ENCODE measurements at places on chromosomes 12 and 14. TPM values are rescaled to one million over a fixed set of nuclear protein-coding genes. Genes with fewer than 3 reads are reported as not detected.

GRCh38 chr14:99574099-99574880, 29.7 kb downstream of the CCDC85C start:
- no peak for DNase-seq
- no peak overlapping the region for H3K4me3 ChIP-seq
- H3K36me3 ChIP-seq = no peaks in the 10 kb centered on the region
- H3K4me1 ChIP-seq = no peaks in the 10 kb centered on the region
- H3K27ac ChIP-seq = no peak overlapping the region

- no peak overlapping the region for H3K4me3 ChIP-seq
- H3K4me1 ChIP-seq = no peaks in the 10 kb centered on the region
- H3K27me3 ChIP-seq = no peaks in the 10 kb centered on the region
- H3K36me3 ChIP-seq = no peaks in the 10 kb centered on the region
- no peak overlapping the region for H3K27ac ChIP-seq
Measured at GRCh38 chr12:121107681-121108080, 25.0 kb upstream of the P2RX7 start.

- H3K27ac ChIP-seq = no peak overlapping the region
- no peaks in the 10 kb centered on the region for H3K36me3 ChIP-seq
- no peak overlapping the region for H3K4me3 ChIP-seq
- peaks cover 4% of the 10 kb centered on the region for H3K4me1 ChIP-seq
Measured at GRCh38 chr12:59629890-59630289, 34.1 kb downstream of the SLC16A7 start.

DNA sequence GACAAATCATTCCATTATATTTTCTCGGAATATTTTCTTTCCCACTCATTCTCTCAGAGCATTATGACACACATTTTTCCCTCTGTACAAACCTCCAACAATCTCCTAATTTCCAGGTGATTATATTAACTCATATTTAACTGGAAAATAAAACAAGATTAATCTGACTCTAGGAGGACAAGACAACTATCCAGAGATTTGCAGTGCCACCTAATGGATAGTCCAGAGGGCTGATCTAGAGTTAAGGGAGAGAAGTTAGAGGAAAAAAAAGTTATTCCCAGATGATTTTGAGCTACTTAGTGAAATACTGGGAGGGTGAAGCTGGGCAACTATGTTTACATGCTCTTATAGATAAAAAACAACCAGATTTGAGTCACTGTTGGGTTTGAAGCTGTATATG, 161.7 kb downstream of the ALX1 start:
- H3K27me3 ChIP-seq = no peaks in the 10 kb centered on the region
- no peaks in the 10 kb centered on the region for H3K36me3 ChIP-seq
- no peak for DNase-seq
- H3K4me3 ChIP-seq = no peak overlapping the region

GRCh38 chr12:78271546-78271945, 440.9 kb downstream of the NAV3 start:
- H3K4me3 ChIP-seq = no peak overlapping the region
- H3K27ac ChIP-seq = no peak overlapping the region
- H3K27me3 ChIP-seq = no peaks in the 10 kb centered on the region
- H3K36me3 ChIP-seq = no peaks in the 10 kb centered on the region
- DNase-seq = no peak
- H3K4me1 ChIP-seq = no peaks in the 10 kb centered on the region

GRCh38 chr12:49568442-49569162, 660 bp upstream of the MCRS1 start:
- peak overlapping the region; percentile 96 for H3K4me3 ChIP-seq
- DNase-seq = no peak
- no peaks in the 10 kb centered on the region for H3K27me3 ChIP-seq
- H3K4me1 ChIP-seq = peaks cover 42% of the 10 kb centered on the region
- H3K36me3 ChIP-seq = peaks cover 10% of the 10 kb centered on the region

- no peaks in the 10 kb centered on the region for H3K27me3 ChIP-seq
- H3K36me3 ChIP-seq = no peaks in the 10 kb centered on the region
- DNase-seq = no peak
- no peak overlapping the region for H3K4me3 ChIP-seq
- H3K4me1 ChIP-seq = no peaks in the 10 kb centered on the region
Measured at GRCh38 chr14:39974036-39974435, 541.8 kb upstream of the FBXO33 start.

GRCh38 chr12:31210541-31210940, 115.4 kb downstream of the SINHCAF start:
- no peak overlapping the region for H3K4me3 ChIP-seq
- H3K36me3 ChIP-seq = no peaks in the 10 kb centered on the region
- no peaks in the 10 kb centered on the region for H3K4me1 ChIP-seq
- no peak overlapping the region for H3K27ac ChIP-seq
- H3K27me3 ChIP-seq = no peaks in the 10 kb centered on the region
- no peak for DNase-seq

DNA sequence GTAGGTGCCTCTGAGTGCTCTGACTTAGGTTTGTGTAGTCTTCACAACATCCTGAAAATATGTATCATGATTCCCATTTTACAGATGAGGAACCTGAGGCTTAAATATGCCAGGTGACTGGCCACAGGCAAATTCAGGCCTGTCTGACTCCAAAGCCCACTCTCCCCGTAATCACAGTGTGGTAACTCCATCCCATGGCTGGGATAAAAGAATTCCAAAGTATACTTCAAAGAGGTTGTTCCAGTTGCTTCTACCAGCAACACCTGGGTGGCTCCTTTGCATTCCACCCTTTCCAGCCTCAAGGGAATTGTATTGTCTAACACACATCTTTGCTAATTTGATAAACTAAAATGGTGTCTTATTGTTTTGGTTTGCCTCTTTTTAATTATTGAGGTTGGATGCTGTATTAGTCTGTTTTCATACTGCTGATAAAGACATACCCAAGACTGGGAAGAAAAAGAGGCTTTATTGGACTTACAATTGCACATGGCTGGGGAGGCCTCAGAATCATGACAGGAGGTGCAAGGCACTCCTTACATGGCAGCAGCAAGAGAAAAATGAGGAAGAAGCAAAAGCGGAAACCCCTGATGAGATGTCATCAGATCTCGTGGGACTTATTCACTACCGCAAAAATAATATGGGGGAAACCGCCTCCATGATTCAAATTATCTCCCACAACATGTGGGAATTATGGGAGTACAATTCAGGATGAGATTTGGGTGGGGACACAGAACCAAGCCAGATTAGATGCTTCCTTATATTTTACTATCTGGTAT, 9.9 kb upstream of the CHST11 start:
- H3K27me3 ChIP-seq = no peaks in the 10 kb centered on the region
- no peak overlapping the region for H3K4me3 ChIP-seq
- H3K36me3 ChIP-seq = no peaks in the 10 kb centered on the region

DNA sequence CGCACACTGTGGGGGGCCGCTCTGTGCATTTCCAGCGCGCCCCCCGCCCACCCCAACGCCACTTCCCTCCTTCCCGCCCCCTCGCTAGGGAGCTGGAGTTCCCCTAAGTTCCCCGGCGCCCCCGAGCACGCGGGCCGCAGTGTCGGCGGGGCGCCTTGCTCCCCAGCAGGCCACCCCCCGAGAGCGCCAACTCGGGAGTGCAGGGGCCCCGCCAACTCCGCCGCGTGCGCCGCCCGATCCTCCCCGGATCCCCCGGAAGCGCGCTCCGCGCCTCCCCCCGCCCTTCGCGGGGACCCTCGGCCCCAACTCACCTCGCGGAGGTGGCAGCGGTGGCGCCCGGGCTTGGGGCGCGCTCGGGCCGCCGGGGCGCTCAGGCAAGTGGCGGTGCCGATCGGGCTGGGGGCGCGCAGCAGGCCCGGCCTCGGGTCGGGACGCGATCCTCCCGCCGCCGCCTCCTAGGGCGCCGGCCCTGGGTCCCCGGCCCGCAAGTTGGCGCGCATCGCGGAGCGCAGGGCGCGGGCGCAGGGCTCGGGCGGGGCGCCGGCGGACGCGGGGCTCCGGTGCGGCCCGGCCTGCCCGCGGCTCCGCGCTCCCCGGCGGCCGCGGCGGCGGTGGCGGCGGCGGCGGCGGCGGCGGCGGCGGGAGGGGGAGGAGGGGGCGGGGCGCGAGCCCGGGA, at the start of gene NCOR2:
NCOR2 (minus strand) TSS at position 616 of the 676 bp plus-strand sequence. CDS start 72,361 bp downstream, outside the sequence.
- peak; percentile 60 for DNase-seq
- H3K36me3 ChIP-seq = no peaks in the 10 kb centered on the region
- H3K27ac ChIP-seq = peak within 1 kb of the TSS; percentile 69

DNA sequence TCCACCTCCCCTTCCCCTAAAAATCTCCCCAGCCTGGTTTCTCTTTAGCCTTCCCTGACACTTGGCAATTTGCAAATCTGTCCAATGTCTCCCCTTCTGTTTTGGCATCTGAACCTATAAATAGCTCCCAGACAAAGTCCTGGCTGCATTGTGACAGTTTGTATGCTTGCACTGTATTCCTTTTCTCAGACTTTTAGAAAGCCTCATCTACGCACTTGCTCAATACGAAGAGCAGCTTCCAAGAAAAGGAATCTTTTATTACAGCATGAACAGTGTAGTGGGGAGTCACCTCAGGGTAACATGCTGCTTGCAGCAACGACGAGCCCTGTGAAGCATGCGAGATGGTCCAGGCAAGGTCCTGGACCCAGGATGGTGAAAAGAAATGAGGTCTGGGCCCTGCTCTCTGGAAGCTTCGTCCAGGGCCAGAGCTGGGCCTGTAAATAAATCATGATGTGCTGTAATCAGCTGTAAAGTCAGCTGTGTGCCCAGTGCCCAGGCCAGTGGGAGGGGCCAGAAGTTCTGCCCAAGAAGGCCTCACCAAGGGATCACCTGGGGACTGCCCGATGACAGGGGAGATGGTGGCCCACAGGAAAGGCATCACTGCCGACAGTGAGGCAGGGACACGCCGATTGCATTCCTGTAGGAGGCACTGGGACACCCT, 88.3 kb downstream of the RIN3 start:
- no peaks in the 10 kb centered on the region for H3K27me3 ChIP-seq
- H3K4me1 ChIP-seq = peaks cover 13% of the 10 kb centered on the region
- H3K4me3 ChIP-seq = no peak overlapping the region
- H3K27ac ChIP-seq = no peak overlapping the region
- DNase-seq = no peak

DNA sequence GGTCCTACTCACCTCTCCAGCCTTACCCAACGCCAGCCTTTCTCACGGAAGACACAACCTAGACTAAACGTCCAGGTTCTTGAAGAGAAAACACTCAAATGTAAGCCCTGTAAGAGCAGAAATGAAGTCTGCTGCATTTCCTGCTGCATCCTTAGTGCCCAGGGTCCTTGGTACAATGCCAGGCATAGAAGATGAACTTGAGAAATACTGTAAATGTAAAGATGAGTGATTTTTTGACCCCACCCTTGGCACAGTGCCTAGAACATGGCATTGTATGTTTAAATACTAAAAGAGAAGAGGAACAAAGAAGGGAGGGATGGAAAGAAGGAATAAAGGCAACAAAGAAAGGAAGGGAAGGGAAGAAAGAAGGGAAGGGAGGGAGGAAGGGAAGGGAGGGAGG, 514.6 kb downstream of the MED13L start:
- H3K36me3 ChIP-seq = no peaks in the 10 kb centered on the region
- no peaks in the 10 kb centered on the region for H3K27me3 ChIP-seq
- no peak overlapping the region for H3K4me3 ChIP-seq
- no peaks in the 10 kb centered on the region for H3K4me1 ChIP-seq

DNA sequence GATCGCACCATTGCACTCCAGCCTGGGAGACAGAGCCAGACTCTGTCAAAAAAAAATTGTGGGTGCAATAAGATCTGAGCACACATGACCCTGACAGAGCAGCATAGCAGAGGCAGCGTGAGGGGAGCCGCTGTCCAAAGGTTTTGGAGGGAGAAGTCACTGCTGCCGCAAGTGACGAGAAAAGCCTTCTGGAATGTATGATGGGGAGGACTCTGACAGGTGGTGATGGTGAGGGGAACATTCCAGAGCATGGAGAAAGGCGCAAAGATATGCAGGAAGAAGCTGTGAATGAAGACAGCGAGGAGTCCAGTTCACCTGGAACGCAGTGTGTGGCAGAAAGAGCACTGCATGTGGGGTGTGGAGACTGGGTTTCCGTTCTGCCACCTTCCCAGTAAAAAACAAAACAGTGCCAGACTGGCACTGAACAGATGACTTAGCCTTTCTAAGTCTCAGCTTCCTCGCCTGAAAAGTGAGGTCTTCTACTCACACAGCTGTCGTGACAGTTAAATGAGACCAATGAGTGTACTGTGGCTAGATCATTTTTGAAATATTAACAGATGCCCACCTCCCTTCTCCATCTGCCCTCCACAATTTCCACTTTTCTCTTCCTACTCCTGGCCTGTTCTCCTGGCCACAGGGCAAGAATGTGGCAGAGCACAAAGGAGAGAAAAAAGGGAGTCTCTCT, 53.4 kb upstream of the PTHLH start:
- no peak overlapping the region for H3K4me3 ChIP-seq
- H3K4me1 ChIP-seq = no peaks in the 10 kb centered on the region
- no peak for DNase-seq
- H3K36me3 ChIP-seq = no peaks in the 10 kb centered on the region
- H3K27me3 ChIP-seq = no peaks in the 10 kb centered on the region

GRCh38 chr12:105910030-105910429, 228.7 kb downstream of the NUAK1 start:
- no peaks in the 10 kb centered on the region for H3K36me3 ChIP-seq
- no peaks in the 10 kb centered on the region for H3K4me1 ChIP-seq
- no peak overlapping the region for H3K27ac ChIP-seq
- no peaks in the 10 kb centered on the region for H3K27me3 ChIP-seq

- no peak overlapping the region for H3K27ac ChIP-seq
- H3K4me3 ChIP-seq = no peak overlapping the region
- H3K4me1 ChIP-seq = no peaks in the 10 kb centered on the region
- DNase-seq = no peak
Measured at GRCh38 chr14:92819011-92819597, 25.0 kb downstream of the GOLGA5 start.

DNA sequence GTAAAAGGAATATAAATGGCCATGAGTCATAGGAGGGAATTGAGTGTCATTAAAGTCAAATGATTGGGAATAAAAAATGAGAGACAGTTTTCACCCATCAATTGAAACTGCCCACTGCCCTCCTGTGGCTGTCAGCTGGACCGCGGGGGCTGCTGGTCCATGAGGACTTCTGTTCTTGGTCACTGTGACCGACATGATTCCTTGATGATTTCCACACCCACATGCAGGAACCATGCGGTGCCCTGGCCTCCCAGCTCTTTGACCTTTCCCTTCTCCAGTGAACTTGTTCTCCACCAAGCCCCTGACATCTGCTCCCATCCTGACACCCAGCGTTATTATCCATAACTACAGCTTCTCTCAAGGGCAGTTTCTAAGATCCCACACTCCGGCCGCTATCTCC, 48.4 kb downstream of the C12orf75 start:
- no peak overlapping the region for H3K4me3 ChIP-seq
- no peak for DNase-seq
- H3K36me3 ChIP-seq = no peaks in the 10 kb centered on the region
- no peaks in the 10 kb centered on the region for H3K4me1 ChIP-seq

- no peak for DNase-seq
- peaks cover 81% of the 10 kb centered on the region for H3K4me1 ChIP-seq
- H3K4me3 ChIP-seq = no peak overlapping the region
- H3K27me3 ChIP-seq = no peaks in the 10 kb centered on the region
Measured at GRCh38 chr14:92658684-92659083, 89.7 kb downstream of the LGMN start.

LTB4R2 gene
- total RNA-seq = 8.7 TPM

PSME1 gene
- 343 TPM for total RNA-seq

CPSF6 gene
- total RNA-seq = 113 TPM

TAS2R13 gene
- 0.27 TPM for total RNA-seq

TMEM233 gene
- total RNA-seq = not detected

JDP2 gene
- 0.24 TPM for total RNA-seq

MGST1 gene
- 0.24 TPM for total RNA-seq

EIF2S3B gene
- 1.7 TPM for total RNA-seq

RPGRIP1 gene
- total RNA-seq = not detected

Measured in CD8-positive, alpha-beta memory T cell (primary cell).